NCI-H1694 treated with DMSO at 0.1 percent for 48 hours (cell line): ENCODE measurements at places on chromosomes 6 and 20.
A peak's percentile ranks its signal among the peaks of the same experiment; 100 is the strongest.

- DNase-seq, result no peak
Observed at GRCh38 chr20:17083738-17084137, 143.1 kb upstream of the PCSK2 start.

GRCh38 chr6:125250511-125250910, 51.3 kb downstream of the HDDC2 start:
- no peak for DNase-seq

DNA sequence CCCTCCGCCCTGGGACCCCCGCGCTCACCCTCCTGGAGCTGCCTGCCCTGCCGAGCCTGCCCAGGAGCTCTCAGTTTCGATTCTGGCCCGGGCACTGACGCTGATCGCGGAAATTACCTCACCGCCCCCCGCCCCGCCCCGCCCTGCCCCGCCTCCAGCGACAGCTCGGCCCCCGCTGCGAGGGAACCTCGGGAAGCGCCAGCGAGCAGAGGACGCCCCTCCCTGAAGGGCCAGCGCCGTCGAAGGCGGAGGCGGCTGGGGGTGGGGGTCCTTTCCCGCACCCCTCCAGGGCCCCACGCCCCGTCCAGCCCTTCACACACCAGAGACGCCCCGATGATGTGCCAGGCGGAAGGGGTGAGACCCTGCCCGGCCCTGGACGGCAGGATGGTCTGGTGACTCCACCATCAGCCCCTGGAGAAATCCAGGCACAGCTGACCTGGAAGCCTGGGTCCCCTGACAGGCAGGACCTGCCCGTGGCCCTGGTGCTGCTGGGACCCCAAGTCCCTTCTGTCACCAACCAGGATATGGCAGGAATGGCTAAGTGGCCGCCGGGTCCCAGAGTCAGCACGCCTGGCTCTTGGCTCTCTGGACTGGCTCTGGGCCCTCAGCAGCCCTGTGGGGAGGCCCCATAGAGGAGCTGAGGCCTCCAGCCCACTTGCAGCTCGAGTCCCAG, at the start of gene HELZ2:
Gene HELZ2 (minus strand): TSS at position 84 of the 673 bp plus-strand sequence. CDS start 1,854 bp downstream, outside the sequence.
- peak; percentile 2 for DNase-seq

DNA sequence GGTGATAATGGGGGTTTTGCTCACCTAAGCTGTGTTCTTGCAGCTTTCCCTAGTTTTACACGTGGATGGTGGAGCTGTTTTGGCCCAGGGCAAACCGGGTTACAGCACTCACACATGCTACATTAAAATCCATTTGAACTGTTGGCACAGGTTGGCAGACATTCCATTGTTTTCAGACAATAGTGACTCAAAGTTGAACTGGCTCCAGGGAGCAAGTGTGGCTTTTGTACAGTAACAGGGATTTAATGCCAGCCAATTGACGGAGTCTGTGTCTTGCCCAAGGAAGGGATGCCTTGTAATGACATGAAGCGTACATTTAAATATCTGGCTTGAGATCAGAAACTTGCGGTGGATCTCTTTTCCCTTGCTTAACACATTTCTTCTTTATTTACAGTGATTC, 183.1 kb downstream of the DTNBP1 start:
- DNase-seq, result no peak

DNA sequence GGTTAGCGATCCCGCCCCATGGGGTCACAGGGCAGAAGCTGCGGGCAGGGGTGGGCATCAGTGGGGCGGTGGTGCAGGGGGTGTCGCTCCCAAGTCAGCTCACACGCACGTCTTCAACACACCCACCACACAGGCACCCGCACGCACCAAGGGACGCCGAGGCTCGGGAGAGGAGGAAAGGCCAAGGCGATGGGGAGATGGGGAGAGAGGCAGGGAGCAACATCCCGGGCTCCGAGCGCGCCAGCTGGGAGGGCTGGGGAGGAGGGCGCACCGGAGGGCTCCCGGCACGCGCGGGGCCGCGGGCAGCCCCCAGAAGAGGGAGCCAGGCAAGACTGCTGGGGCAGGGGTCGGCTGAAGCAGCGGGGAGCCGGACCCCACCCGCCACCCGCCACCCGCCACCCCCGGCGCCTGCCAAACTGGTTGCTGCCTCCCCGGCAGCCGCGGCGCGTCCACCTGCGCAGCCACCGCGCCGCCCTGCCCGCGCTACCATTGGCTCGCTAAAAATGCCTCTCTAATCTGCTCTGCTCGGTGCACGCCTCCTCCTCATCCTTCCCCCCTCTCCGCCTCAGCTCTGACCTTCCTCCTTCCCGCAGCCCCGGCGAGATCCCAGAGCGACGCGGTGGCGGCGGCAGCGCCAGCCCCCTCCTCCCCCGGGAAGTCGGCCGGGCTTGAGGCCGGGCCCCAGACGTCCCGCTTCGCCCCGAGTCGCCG, at the start of gene PACSIN1:
Gene PACSIN1 (plus strand): TSS at position 546 of the 711 bp plus-strand sequence. CDS start 60,230 bp downstream, outside the sequence.
- DNase-seq, result no peak

GRCh38 chr6:12637960-12638641, 78.5 kb upstream of the PHACTR1 start:
- no peak for DNase-seq

- DNase-seq, result no peak
Observed at GRCh38 chr6:36659271-36659670, 19.2 kb upstream of the CDKN1A start.

DNA sequence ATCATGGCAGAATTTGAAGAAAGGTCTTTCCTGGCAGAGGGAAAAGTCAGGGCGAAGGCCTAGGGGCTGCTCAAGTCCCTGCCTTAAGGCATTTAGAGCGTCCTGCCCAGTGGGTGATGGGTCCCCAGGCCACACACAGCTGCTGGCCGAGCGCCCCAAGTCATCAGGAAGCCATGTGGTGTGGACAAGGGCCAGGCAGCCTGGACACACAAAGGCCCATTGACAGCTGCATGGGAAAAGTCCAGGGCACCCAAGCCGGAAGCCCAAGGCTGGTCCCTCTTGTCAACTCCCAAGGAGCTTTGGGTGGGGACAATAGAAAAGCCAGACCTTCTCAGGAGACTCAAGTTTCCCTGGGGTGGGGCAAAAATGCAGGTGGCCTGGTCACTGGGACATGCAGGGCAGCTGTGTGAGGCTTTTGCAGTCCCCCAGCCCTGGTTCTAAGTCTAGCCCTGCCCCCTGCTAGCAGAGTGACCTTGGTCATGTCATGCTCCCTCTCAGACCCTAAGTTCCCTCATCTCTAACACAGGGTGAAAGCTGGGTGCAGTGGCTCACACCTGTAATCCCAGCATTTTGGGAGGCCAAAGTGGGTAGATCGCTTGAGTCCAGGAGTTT, 44.3 kb upstream of the PTGIS start:
- DNase-seq, result no peak

DNA sequence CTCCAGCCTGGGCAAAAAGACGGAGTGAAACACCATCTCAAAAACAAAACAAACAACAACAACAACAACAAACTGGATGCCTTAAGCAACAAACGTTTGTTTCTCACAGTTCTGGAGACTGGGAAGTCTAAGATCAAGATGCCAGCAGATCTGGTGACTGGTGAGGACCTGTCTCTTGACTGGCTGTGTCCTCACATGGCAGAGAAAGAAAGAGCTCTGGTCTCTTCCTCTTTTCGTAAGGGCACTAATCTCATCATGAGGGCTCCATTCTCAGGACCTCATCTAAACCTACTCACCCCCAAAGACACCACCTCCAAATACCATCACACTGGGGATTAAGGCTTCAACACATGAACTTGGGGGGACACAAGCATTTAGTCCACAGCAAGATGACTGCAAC, 13.5 kb upstream of the GFOD1 start:
- DNase-seq, result no peak

DNA sequence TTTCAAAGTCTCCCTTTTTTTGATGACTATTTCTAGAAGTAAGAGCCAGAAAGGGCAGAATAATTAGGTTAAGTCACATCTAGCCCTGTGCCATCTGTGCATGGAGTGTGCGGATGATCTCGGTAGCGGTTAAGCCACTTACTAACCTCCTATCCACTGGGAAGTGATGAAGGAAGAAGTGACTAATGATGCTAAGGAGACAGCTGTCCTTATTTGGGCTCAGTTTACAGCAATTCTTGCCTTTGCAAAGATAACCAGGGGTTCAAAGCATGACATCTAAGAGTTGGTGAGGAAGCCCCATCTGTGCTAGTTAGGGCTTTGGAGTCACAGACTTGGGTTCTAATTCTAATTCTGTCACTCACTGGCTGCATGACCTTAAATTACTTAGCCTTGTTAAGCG, 62.4 kb upstream of the RREB1 start:
- peak; percentile 23 for DNase-seq

- DNase-seq, result no peak
Observed at GRCh38 chr6:83042467-83043053, 23.1 kb downstream of the UBE3D start.

- DNase-seq, result no peak
Observed at GRCh38 chr6:36832313-36832712, 6.9 kb downstream of the CPNE5 start.

DNA sequence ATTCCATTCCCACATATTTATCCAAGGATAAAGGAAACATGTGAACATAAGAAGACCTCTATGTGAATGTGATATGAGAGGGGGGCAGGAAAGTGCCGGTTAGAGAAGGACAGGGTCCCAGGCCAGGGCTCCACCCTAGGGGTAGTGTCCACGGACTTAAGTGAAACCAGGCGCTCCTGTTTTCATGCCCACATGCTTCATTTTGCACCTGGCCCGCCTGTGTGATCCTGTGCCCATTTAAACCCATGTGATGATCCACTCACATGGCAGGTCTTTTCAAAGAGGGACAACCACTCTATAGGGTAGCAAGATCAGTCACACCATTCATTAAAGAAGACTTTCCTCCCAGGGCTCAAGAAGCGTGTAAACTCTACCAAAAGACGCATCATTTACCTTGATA, 865.3 kb upstream of the GJE1 start:
- no peak for DNase-seq

- no peak for DNase-seq
Observed at GRCh38 chr20:3929713-3930060, 40.5 kb downstream of the PANK2 start.

DNA sequence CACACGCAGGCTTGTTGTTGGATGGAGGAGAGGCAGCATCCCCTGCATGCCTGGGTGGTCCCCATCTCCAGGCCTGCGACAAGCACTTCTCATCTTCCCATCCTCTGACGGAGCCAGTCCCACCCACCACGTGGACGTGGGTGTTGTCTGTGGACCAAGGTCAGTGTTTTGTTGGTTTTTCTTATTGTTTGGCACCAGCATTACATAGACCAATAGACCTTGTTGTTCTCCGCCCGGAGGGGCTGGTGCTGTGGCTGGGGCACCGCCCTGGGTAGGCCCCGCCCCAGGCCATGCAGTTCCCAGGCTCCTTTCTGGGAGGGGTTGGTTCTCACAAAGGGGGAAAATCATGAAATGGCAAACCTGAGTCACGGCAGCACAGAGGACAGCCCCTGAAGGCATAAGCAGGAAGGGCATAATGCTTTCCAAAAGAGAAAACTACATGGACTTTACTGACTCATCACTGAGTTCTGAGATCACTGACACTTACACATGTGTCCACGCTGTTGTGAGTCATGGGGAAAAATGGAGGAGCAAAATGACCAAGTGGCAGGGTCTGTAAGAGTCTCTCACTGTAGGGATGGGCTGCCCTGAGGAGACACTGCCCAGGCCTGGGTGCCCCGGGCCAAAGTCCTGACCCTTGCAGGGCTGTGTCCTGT, 90.8 kb downstream of the THBS2 start:
- DNase-seq, result no peak

GRCh38 chr20:1866834-1867233, 28.4 kb upstream of the SIRPA start:
- DNase-seq, result no peak

- DNase-seq, result no peak
Observed at GRCh38 chr6:153096792-153097191, 34.3 kb downstream of the RGS17 start.

DNA sequence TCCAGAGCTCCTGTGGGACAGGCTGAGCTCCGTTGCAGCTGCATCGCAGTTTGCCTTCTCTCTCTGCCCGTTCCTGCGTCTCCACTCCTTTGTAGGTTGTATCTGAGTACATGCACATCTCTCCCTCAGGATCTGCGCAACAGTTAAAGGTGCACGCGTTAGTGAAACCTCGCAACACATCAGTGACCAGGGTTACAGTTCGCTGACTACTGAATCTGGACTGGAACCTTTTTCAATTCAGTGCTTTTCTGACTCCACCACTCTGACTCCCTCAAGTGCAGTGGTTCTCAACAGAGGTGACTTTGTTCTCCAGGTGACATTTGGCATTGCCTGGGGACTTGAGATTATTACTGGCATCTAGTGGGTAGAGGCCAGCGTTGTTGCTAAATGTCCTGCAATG, 44.0 kb downstream of the UST start:
- no peak for DNase-seq

DNA sequence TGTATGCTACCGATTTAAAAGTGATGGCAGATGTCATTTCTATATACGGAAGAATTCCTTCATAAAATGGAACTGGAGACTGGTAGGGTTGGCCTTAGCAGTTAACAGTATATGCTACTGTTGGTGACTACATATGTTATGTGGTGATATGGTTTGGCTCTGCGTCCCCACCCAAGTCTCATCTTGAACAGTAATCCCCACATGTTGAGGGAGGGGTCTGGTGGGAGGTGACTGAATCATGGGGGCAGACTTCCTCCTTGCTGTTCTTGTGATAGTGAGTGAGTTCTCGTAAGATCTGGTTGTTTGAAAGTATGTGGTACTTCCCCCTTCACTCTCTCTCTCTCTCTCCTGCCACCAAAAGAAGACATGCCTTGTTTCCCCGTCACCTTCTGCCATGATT, 29.6 kb downstream of the RGS17 start:
- no peak for DNase-seq

DNA sequence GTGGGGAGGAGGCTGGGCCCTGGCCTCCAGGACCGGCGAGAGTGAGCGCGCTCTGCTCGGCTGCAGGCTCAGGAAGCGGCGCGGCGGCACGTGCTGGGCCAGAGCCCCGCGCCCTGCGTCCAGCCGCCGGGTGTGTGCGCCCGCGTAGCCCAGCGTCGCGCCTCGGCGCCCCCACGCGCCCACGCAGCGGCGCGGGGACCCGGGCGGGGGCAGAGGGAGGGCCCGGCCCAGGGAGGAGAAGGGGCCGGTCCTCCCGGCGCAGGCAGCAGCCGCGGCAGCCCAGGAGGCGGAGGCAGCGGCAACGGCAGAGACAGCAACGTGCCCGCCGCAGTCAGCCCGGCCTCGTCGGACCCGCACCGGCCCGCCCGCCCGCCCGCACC, at the start of gene EYA2:
Gene EYA2 (plus strand): TSS at position 265 of the 380 bp plus-strand sequence. CDS start 95,168 bp downstream, outside the sequence.
- peak; percentile 5 for DNase-seq

GRCh38 chr6:18681832-18682503, 294.8 kb downstream of the RNF144B start:
- no peak for DNase-seq

GRCh38 chr6:165913676-165914570, 250.9 kb upstream of the PDE10A start:
- no peak for DNase-seq

GRCh38 chr20:51639206-51639832, 96.8 kb upstream of the NFATC2 start:
- no peak for DNase-seq

- no peak for DNase-seq
Observed at GRCh38 chr20:16615199-16615598, 42.0 kb upstream of the KIF16B start.
